ENCODE measurements at places on chromosomes 1 and 21.

DNA sequence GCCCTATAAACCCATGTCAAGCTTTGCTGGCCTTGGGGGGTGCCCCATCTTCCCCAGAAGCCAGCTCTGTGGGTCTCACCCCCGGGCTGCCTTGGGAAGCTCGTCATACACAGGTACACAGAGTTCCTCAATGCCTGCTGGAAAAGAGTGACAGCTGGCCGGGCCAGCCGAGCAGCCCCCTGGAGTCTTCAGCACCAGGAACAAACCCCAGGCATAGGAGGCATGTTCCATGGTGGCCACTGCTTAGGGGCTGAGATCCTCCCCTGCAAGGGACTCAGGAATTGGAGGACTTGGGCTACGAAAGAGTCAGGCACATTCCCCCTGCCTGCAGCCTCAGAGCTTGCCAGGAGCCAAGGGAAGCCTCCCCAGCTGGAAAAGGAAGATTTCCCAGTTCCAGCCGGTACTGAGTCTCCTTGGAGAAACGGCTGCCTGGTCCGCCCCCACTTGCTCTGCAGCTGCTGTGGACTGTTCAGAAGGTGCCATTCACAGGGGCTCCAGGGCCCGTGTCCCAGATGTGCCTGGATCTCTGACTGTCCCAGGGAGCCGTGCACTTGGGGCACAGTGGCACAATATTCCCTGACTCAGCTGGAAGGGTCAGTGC is 89.5 kb downstream of the STUM start:
- DNase-seq = no peak

GRCh38 chr21:26883768-26884167 is 38.6 kb upstream of the ADAMTS1 start:
- DNase-seq = no peak

DNA sequence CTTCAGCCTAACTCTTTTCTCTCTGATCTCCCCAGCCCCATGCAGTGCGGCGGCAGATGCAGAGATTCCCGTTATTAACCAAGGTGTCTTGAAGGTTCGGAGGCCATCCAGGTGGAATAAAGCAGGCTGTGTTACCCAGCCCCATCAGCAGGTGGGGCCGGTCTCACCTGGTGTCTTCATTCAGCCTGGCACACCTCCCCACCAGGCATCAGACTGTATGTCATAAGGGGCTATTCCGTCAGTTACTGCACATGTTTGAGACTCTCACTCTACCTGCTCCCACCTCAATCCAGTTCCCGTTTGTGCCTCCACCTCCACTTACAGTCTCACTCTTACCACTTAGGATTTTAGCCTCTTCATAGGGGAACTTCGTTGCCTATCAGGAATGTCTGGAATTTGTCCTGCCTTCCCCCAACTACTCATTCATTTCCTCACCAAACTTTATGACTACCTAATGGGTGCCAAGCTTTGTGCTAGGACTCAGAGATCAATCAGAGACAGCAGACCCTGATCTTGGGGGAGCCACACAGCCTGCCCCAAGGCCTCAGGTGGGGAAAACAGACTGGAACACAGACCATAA is 170.2 kb downstream of the PLPP3 start:
- peak; percentile 7 for DNase-seq

- no peak for DNase-seq
Observed at GRCh38 chr1:242205622-242206489, 207.0 kb upstream of the MAP1LC3C start.

DNA sequence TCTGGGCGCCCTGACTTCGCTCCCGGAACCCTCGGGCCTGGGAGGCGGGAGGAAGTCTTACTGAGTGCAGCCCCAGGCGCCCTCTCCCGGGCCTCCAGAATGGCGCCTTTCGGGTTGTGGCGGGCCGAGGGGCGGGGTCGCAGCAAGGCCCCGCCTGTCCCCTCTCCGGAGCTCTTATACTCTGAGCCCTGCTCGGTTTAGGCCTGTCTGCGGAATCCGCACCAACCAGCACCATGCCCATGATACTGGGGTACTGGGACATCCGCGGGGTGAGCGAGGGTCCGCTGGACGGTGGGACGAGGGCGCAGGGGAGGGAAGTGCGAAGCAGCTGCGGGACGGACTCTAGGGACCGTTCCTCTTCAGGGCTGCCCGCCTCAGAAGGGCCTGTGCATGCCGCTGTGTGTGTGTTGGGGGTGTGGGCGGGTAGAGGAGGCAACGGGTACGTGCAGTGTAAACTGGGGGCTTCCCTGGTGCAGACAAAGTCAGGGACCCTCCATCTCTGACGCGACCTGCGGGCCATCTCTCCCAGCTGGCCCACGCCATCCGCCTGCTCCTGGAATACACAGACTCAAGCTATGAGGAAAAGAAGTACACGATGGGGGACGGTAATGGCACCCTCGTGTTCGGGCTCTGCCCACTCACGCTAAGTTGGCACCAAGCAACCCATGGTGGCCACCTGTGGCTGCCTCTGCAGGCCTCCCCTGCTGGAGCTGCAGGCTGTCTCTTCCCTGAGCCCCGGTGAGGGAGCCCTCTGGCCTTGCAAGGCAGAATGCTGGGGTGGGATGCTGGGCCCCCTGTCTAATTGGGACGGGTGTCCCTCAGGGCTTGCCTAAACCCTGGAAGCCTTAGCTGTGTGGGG is at the start of gene GSTM1:
TSS of gene GSTM1 (plus strand) at position 177 of the 859 bp plus-strand sequence. CDS start at position 234, 57 bp downstream.
- no peak for DNase-seq

DNA sequence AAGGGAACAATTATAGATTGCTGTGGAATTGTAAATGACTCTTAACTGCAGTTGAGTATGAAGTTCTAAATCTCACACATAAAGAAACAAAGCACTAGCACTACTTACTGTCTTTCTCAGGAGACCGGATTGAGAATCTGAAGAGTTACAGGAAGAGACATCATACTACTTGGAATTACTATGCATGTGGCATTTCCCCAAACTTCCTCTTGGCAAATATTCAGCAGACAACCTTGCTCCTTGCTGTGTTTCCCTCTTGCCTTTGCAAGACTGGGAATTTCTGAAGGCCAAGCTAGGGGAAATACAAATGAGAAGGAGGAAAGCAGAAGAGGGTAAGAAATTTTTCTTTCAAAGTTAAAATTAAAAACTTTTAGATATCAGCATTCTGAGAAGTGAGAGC is 173.6 kb upstream of the KCTD3 start:
- no peak for DNase-seq

DNA sequence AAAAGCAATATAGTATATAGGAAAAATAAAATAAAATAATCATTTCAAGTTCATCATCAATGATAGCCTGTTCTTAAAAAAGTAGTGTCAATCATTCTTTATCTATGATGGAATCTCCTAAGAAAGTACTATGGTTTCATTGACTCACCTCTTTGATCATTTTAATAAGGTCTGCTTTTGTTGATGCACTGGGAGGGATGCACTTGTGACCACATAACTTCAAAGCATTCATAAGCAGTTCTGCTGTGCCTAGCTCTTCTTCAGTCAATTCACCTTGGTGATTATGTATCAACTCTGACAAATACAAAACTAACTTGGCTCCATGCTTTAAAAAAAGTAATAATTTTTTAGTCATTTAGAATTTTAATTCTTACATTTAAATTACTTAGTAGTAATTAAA is 84.8 kb upstream of the GNG4 start:
- peak; percentile 5 for DNase-seq

DNA sequence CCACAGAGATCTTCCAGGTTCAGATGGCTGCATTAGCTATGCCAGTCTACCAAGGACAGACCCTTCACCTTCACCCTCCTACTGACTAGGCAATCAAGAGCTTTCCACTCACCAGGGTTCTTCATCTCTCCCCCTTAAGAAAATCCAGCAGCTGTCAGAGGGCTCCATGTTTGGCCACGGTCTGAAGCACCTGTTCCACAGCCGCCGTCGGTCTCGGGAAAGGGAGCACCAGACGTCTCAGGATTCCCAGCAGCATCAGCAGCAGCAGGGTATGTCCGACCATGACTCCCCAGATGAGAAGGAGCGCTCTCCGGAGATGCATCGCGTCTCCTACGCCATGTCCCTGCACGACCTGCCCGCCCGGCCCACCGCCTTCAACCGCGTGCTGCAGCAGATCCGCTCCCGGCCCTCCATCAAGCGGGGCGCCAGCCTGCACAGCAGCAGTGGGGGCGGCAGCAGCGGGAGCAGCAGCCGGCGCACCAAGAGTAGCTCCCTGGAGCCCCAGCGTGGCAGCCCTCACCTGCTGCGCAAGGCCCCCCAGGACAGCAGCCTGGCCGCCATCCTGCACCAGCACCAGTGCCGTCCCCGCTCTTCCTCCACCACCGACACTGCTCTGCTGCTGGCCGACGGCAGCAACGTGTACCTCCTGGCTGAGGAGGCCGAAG is 13.8 kb downstream of the TMCC2 start:
- no peak for DNase-seq

GRCh38 chr1:67759692-67760029 is 73.6 kb downstream of the GNG12 start:
- DNase-seq = no peak

DNA sequence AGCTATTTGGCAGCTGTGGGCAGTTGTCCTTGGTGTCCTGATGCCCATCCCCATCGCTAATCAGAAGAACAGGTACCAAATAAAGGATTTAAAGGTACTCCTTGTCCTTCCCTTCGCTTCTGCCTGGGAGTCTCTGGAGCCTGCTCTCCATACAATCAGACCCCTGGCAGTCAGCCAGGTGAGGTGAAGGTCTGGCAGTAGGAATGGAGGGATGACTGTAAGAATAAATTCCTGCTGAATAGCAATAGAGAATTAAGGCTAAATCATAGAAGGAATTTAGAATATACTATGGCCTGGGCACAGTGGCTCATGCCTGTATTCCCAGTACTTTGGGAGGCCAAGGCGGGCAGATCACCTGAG is 9.2 kb downstream of the THBS3 start:
- no peak for DNase-seq

DNA sequence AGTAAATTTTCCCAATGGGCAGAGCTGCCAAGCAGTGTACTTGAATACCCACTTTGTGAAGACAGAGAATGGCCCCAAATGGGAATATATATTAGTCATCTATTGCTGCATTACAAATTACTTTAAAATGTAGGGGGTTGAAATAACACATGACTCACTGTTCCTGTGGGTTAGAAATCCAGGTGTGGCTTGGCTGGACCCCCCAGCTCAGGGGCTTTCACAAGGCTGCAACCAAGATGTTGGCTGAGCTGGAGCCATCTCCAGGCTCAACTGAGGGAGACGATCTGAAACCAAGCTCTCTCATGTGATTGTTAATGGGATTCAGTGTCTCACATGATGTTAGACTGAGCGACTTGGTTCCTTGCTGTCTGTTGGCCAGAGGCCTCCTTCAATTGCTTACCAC is 33.4 kb upstream of the ARHGAP29 start:
- DNase-seq = no peak

DNA sequence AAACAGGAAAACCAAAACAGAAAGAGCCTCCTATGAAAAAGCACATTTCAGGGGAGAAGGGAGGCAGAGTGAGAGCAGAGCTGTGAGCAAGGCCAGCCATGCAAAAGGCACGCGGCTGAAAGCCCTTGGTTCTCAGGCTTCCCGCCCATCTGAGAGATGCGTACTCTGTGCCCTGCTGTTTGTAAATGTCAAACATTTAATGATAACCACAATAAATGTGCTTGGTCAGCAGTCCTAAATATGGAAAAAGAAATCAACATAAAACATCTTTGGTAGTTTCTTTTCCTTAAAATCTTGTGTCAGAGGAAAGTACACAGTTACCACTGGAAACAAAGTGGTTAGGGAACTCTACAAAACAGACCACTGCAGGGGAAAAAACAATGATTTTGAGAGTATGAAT is 283.1 kb downstream of the DSCAM start:
- DNase-seq = no peak

DNA sequence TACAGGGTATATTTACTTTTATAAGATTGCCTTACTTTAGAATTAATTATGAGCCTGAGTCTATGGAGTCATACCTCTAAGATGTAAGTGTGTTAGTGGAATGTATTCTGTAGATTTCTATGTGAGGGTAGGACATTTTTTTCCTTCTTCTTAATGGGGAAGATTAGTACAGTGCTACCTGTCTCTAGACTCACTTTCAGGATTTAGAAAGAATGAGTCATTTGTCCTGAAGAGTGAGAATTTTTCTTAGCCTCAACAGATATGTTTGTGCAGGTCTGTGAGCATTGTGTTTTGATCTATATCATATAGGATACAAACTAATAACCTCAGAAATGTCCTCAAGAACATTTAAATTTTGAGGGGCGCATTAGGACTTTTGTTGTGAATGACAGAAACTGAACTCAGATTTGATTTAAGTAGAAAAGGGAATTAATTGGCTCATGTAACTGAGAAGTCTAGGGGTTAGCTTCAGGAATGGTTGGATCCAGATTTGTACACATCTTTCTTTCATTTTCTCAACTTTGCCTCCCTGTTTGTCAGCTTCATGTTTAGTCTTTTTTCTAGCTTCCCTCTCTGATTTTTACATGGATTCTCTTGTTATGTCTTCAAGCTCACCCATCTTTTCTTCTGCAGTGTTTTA is 45.3 kb downstream of the TTC3 start:
- no peak for DNase-seq

DNA sequence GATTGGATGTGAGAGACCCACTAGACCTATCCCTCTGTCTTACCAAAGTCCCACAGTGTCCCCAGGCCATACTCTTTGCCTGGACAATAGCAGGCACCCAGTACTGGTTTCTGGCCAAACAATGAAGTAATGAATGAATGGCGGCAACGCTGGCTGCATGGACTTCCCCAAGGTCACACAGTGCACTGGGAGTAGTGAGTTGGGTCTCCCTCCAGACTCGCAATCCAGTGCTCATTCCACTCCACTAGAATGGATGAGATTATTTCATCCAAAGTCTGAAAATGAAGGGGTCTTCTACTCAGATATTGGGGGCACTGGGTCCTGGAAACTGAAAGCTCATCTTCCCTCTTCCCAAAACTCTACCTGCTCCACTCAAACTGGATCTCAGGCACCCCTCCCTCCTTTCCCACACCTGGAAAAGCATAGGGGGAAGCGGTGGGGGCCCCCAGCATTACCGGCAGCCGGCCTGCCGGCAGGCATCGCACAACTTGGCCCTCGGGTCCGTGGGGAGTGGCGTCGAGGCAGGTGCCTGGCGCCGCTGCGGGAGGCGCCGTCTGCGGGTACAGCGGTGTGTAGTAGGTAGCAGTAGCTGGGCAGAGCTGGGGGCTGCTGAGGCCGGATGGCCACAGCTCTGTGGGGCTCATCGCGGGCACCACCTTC is 816 bp downstream of the E2F2 start:
- peak; percentile 41 for DNase-seq

- no peak for DNase-seq
Observed at GRCh38 chr1:223759273-223759672, 46.9 kb downstream of the CAPN2 start.

- no peak for DNase-seq
Observed at GRCh38 chr1:222709700-222710153, 2.6 kb downstream of the AIDA start.

- no peak for DNase-seq
Observed at GRCh38 chr1:111948209-111949171, 41.0 kb downstream of the KCND3 start.

- DNase-seq = peak; percentile 67
Observed at GRCh38 chr1:54081306-54082270, 28.2 kb downstream of the TCEANC2 start.

GRCh38 chr1:226320930-226321329 is 12.0 kb upstream of the LIN9 start:
- no peak for DNase-seq
